ENCODE measurements at places on chromosomes 7 and 10. TPM values are rescaled to one million over a fixed set of nuclear protein-coding genes. Genes with fewer than 3 reads are reported as not detected.

- no peak for DNase-seq
Measured at GRCh38 chr7:133704453-133704852, 422.7 kb upstream of the LRGUK start.

Gene SEC61A2
- total RNA-seq: 15.6 TPM

DNA sequence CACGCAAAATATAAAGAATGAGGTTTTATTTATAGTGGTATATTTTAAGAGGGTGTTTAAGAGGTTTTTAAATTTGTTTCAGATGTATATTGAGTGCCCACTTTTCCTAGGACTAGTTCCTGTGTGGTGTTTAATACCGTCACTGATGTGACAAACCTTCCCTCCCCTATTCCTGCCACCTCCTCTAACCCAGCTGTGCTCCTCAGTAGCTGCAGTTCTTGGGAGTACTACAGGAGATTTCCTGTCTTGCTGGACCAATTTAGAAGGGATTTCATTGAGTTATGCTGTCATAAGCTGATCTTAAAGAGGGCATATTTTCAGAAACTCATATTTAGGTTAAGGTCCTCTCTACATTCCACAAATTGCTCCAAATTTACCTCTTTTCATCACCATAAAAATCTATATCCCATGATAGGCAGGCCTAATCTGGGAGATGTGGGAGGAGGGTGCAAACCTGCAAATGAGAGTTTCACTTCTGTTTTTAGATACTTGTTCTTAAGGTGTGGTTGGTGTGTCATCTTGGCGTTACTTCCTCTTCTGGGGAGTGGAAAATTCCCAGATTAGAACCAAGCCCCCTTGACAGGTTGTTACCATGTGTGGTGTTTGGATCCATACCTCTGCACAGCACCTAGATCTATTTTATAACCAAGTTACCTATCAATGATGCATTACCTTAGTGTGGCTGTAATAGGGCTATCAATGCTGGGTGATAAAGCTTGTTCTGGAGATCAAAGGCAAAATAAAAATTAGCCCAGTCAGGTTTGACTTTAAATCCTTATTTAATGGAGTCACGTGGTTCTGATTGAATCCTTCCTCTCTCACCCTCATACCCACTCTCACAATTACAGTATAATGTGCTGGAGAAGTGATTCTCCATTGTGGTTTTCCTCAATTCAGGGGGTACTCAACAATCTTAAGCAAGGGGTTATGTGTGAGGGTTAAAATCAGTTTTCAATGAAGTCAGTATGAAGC lies 141.1 kb downstream of the CDK14 start:
- DNase-seq: no peak

DNA sequence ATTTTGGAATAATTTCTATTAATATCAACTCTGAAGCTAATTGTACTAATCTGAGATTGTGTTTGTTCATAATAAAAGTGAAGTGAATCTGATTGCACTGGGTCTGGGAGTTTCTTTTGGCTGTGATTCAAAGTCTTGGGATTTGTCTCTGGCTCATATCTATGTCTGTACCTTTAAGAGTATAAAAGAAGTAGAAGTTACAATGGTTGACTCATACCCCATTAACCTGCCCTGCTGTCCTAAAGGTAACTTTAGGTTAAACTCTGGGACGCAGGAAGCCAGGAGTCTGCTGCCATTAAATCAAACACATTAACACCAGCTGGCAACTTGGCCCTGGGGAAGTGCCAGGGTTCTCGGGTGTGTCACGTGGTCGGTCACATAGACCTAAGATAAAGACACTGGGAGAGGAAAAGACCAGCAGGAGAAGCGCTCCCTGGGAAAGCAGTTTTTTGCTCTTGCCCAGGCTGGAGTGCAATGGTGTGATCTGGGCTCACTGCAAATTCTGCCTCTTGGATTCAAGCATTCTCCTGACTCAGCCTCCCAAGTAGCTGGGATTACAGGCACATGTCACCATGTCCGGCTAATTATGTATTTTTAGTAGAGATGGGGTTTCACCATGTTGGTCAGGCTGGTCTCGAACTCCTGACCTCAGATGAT lies 17.8 kb downstream of the SCD start:
- DNase-seq: no peak

GRCh38 chr10:22765660-22766547 lies 51.5 kb upstream of the PIP4K2A start:
- no peak for DNase-seq

GRCh38 chr7:38398725-38399321 lies 125.4 kb upstream of the TARP start:
- DNase-seq: peak; percentile 70

Gene ITGA8
- not detected for total RNA-seq

Gene UNCX
- total RNA-seq: not detected

Gene NODAL
- not detected for total RNA-seq

Gene GPR158
- total RNA-seq: not detected

- no peak for DNase-seq
Measured at GRCh38 chr10:120782336-120782735, 68.8 kb upstream of the WDR11 start.

DNA sequence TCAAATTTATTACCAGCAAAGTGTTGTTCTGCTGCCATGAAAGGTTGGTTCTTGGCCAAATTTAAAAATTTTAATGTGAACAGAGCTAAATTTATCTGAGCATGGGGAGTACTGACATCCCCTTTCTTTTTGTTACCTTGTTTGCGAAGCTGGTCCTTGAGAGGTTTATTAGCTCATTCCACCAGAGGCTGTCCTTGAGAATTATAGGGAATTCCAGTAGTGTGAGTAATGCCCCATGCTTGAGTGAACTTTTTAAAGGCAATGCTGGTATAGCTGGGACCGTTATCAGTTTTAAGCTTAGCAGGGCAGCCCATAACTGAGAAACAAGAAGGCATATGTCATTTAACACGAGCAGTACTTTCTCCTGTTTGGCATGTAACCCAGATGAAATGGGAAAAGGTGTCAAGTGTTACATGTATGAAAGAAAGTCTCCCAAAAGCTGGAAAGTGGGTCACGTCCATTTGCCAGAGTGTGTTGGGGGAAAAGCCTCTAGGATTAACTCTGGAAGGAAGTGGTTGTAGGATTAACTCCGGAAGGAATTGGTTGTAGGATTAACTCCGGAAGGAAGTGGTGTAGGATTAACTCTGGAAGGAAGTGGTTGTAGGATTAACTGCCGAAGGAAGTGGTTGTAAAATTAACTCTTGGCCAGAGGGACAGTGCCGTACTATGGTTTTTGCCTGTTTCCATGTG lies 37.3 kb upstream of the AKR1C2 start:
- DNase-seq: no peak

Gene GSTO2
- total RNA-seq: 1.4 TPM

Gene IMPDH1
- 45.0 TPM for total RNA-seq

Gene PRLHR
- not detected for total RNA-seq

DNA sequence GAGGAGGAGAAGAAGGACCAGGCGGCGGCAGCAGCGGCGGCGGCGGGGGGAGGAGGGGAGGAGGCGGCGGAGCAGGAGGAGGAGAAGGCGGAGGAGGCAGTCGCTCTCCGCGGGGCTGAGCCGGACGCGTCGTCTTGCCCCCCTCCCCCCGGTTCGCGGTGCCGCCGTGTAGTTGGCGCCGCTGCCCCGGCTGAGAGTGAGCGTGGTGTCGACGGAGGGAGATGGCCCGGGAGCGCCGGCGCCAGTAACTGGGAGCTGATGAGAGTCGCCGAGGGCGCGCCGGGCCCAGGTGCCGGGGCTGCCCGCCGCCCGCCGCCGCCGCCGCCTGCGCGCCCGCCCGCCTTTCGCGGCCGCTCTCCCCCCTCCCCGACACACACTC lies 257 bp downstream of the WAC start:
- DNase-seq: no peak

Gene CPA4
- total RNA-seq: not detected

Gene SPDYE2B
- not detected for total RNA-seq

Gene CFAP58
- total RNA-seq: not detected

GRCh38 chr10:35650894-35651293 lies 8.8 kb upstream of the FZD8 start:
- DNase-seq: no peak

GRCh38 chr7:22549667-22550513 lies 49.9 kb upstream of the STEAP1B start:
- peak; percentile 61 for DNase-seq

GRCh38 chr7:128035712-128036111 lies 4.5 kb upstream of the LRRC4 start:
- no peak for DNase-seq

DNA sequence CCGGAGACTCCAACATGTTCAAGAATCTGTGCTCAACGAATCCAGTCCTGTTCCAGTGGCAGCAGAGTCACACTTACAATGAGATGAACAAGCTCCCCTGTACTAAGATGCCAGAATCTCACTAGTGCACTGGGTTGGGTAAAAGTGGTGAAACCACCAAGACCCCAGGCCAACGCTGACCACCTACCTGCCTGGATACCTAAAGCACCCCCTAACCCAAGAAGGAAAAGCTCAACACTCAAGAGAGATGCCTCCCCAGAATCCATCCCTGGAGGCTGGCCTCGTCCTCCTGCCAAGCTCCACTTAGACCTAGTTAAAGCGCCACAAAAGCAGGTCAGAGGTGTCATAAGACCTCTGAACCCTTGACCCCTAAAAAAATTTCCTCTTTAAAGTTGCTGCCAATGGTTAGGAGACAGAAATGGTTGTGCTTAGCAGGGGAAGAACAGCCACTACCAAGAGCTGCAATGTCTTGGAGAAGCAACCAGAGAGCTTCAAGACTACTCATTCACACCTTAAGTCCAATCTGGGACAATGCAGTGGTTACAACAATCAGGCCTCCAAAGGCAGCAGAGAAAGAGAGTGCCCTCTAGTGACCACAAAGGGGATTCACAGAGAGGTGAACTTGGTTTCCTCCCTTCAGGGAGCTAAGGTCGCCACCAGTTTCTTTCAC lies 94.6 kb upstream of the MACROH2A2 start:
- DNase-seq: no peak

DNA sequence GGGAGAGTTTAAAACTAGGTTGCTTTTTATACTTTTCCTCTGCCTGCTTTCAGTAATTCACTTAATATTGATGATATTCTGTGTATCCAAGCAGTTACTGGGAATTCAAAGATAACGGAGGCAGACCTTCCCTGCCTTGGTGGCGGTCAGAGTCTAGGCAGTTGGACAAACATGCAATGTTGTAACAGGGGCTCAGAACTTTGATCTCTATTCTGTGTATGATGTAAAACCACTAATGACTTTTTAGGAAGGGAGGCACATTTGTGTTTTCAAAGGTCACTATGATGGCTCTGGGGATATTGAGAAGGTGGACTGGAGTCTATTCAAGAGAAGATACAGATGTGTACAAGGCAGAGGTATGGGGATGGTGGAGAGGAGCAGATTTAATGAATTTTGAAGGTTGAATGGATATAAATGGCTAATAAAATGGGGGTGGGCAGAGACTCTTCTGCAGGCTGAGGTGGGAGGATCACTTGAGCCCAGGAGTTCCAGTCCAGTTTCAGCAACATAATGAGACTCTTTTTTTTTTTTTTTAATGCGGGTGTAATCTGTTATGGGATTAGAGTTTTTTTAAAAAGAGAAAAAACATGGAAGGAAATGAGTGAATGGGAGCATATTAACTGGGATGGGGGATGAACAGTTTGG lies 5.7 kb upstream of the PON2 start:
- DNase-seq: no peak

- no peak for DNase-seq
Measured at GRCh38 chr10:87873656-87874055, 10.2 kb downstream of the PTEN start.

GRCh38 chr10:68007356-68007755 lies 67.7 kb downstream of the HERC4 start:
- no peak for DNase-seq

DNA sequence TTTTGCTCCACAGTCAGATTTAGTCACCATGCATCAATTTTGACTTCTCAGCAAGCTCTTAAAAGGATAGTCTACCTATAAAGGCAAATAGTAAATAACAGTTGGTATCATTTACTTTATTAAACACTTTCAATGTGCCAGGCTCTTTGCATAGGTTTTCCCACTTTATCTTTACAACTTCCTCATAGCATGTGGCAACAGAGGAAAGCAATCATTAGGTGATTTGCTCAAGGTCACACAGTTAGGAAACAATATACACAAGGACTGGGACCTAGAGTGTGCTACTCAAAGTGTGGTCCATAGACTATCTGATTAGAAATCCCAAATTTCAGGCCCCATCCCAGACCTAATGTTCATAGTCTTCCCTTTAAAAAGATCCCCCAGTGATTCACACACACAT lies 212.3 kb downstream of the MTERF1 start:
- DNase-seq: no peak

DNA sequence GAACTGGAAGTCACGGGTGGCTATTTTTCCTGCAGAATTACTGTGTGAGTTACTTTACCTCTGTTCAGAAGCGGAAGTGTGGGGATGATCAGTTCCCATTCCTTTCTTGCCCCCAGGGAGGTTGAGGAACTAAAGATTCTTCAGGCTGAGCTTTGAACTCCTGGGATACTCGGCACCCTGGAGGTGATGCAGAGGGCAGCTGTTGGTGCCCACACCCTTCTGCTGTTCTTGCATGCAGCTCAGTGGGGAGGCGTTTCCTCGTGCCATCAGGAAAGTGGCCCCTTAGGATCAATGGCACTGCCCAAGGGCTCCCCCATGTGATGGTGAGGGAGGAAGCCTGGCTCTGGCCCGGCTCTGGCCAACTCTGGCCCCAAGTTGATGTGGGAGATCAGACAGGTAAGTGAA lies 44.7 kb upstream of the MXI1 start:
- DNase-seq: no peak

DNA sequence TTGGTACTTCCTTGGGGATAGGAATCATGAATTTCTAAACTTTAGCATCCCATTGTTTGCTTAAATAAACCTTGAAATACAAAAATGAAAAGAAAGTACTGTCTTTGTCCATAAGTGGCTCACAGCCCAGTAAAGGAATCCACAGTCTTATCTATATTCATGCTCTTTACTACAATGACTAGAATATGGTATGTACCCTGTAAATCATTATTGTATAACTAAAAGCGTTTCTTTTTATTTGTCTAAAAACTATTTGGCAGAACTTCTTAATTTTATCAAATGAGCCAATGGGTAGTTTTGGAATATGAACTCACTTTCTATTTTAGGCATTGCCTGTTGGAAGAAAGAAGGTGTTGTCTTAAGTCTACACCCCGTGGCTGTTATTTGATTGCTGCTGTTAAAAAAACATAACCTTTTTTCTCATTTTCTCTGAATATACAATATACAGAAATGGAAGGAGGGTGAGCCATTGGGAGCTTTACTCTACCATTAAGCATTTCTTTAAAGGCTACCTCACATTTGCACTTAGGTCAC lies 12.4 kb upstream of the STRIP2 start:
- DNase-seq: no peak

Gene ZNF777
- 18.1 TPM for total RNA-seq

DNA sequence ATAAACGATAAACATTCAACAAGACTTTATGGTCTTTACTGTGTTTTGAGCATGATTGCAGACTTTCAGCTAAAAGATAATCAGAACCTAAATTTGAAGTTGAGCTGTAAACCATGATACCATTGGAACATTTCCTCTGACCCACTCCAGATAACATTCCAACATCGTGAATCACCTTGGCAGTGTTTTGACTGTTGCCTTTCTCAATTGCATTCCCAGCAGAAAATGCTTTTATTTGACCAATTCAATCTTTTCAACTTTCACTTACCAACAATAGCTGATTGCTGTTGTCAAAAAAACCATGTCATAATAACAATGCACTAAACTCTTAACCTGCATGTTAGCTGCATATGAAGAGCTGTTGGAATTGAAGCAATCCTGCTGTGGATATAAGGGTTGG lies 165.5 kb downstream of the MDFIC start:
- DNase-seq: no peak

Measured in naive thymus-derived CD8-positive, alpha-beta T cell (primary cell).